NCI-H2107 (cell line): ENCODE measurements at places on chromosomes 13 and 19.

GRCh38 chr13:112145551-112146360, 78.8 kb downstream of the SOX1 start:
- DNase-seq: no peak

DNA sequence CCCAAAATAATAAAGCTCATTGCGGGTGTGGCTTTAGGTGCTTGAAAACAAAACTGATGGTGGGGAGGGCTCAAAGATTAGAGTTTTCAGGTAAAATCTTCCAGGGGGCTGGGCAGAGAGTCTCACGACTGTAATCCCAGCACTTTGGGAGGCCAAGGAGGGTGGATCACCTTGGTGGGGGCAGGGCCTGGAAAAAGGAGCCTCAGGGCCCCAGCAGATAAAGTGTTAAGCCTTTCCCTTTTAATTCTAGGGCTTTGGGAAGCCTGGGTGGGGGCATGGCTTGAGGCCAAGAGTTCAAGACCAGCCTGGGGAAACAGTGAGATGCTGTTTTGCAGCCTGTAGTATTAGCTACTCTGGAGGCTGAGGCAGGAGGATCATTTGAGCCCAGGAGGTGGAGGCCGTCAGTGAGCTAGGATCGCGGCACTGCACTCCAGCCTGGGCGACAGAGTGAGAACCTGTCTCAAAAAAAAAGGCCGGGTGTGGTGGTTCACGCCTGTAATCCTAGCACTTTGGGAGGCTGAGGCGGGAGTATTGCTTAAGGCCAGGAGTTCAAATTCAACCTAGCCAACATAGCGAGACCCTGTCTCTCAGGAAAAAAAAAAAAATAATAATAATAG, 1.7 kb downstream of the IRGQ start:
- no peak for DNase-seq

- no peak for DNase-seq
Observed at GRCh38 chr13:31674051-31674450, 65.3 kb upstream of the RXFP2 start.

GRCh38 chr13:96089749-96090239, at the start of gene HS6ST3:
TSS of gene HS6ST3 (plus strand) at chr13:96090107.
- no peak for DNase-seq

DNA sequence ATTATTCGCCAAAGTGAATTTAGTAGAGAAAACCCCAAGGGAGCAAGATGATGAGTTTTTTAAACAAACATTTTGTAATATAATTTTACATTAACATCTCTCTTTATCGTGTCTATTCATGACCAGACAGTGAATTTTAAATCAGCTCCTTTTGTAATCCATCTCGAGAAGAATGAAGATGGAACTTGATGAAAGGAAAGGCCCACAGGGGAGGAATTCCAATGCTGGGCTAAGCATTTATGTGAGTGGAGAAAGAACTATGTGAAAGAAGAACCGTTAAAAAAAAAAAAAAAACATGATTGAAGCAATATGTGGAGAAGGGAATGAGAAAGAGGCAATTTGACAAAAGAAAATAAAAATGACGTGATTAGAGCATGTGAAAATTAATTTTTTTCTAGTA, 170.6 kb downstream of the KCTD12 start:
- DNase-seq: no peak

DNA sequence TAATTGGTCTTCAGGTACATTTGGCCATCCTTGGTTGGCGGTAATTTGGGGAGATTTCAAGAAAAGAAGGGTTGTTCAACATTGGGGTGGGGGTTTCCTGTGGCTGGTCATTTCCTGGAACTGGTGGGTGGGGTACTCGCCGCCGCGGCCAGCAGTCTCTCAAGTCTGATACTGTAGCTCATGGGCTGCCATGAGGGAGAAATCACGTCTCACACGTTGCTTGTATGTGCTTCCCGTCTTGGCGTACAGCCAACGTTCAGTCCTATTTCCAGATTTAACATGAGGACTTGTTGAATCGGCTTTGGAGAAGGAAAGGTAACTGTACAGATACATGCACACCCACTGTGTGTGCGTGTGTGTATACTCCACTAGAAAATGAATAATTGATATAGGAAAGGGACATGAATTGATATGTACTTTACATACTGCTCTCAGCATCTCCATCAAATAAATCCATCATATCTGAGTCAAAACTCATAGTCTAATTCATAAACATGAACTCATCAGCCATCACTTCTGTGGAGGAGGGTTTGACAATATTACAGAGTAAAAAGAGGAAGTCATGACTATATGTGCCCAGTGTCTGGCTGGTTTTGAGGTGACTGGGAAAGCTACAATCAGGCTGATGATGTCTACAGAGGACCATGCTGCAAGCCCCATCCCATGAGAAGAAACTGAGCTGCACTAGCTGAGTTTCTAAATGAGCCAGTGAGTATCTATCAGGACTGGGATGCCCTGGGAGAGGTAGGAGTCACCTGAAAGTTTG, 418.1 kb downstream of the TSHZ3 start:
- DNase-seq: no peak

- no peak for DNase-seq
Observed at GRCh38 chr13:59356607-59357006, 807.1 kb downstream of the DIAPH3 start.

GRCh38 chr19:46616631-46617322, 8.1 kb downstream of the PTGIR start:
- no peak for DNase-seq

DNA sequence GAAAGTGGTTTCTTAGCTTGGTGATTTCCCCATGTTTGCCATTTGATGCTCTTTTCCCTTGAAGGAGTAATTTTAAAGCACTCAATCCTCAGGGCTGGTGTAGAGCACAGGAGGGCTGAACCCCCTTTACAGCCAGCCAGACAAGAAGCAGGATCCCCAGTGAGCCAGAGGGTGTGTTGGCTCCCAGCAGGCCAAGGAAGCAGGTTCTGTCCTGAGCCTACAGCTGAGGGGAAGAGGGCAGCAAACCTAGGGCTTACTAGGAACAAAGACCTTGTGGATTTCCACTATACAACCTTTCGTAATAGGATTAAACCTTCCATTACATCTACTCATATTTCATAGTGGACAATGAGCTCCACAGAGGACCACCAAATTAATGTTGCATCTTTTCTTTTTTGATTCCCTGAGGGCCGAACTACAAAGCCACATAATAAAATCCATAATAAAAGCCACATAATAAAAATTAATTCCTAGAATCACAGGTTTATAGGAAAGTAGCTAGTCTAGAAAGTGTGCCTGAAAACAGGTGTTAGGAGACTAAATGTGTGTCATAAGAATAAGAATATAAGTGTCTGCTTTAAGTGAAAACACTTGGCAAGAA, 300.2 kb downstream of the DCLK1 start:
- DNase-seq: no peak

DNA sequence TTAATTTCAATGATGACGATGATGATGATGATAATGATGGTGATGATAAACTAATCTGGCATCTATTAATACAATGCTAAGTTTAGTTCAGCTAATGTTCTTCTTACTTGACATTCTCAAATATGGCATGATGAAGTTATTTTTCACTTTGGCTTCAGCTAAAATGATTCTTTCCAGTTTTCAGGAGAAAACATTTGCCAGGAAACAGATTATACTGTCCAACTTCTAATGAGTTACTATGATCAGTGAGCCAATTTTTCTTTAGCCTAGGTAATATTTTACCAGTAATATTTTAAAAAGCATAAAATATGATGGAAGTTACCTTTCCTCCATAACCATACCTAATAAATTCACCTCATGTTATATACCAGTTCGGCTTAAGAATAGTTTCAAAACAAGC, 245.7 kb upstream of the CSNK1A1L start:
- DNase-seq: no peak

GRCh38 chr13:43196750-43197370, 173.5 kb downstream of the DNAJC15 start:
- DNase-seq: no peak

GRCh38 chr13:28817204-28817603, 2.9 kb upstream of the MTUS2 start:
- DNase-seq: no peak

- DNase-seq: no peak
Observed at GRCh38 chr13:26529441-26529840, 28.0 kb upstream of the WASF3 start.

- no peak for DNase-seq
Observed at GRCh38 chr19:38392707-38393308, 4.3 kb downstream of the SPRED3 start.

DNA sequence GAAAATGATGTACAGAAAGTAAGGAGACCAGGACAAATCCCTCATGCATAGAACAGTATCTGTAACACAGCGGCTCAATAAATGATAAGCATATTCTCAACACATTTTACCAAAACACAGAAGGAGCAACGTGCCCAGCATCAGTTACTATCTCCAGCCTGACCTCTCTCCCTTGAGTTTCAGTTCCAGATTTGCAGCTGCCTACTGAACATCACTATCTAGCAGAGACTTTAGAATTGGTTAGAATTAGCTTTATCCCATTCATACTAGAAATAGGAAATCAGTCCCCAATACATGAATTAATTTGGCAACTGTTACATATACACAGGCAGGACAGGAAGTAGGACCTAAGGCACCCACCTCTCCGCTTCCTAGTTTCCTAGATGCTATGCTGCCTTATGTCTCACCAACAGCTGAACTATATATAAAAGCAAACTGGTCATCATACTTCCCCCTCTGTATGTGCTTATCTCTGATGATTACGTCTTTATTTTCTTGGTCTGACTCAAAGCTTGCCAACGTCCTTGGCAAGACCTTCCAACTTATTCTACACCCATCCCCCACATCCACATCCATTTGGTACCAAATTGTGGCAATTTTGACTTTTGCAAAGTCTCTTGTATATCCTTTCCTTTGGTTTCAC, 61.1 kb downstream of the SACS start:
- no peak for DNase-seq

DNA sequence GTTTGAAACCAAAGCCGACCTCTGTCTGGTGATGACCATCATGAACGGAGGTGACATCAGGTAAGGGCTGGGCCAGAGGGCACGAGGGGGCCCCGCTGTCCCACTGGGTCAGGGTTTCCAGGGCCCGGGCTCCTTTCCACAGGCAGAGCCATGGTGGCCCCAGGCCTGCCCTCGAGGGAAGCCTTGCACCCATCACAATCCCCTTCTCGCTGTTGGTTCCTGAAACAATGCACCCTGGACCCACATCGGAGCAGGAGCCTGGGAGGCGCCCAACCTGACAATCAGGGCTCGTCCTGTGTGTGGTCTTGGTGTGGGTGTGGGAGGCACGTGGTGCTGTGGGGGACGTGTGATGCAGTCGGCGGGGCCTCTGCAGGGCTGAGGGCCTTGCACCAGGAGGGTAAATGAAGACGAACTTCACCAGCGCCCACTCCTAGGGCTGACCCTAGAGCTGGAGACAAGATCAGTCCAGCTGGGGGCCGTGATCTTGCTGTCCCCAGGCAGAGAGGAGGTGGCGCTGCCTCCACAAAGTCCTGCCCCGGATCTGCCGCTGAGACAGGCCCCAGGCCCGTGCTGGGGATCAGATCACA, 2.8 kb downstream of the GRK1 start:
- DNase-seq: no peak

- no peak for DNase-seq
Observed at GRCh38 chr13:59437544-59438301, 726.0 kb downstream of the DIAPH3 start.

- no peak for DNase-seq
Observed at GRCh38 chr13:51557438-51557837, 26.8 kb upstream of the WDFY2 start.

DNA sequence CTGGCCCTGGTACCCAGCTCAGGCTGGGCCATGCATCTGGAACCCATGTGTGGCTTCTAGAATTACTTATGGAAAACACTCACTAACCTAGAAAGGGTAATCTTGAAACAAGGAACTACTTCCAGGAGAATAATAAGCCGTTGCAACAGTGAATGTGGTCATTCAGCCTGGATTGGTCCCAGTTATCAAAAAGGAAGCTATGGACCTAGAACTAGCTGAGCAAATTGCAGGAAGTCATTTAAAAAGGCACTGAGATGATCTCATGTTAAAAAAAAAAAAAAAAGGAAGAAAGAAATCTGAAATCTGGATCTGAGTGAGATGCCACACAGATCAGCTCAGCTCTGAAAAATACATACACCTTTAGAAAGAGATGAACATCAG, 59.6 kb downstream of the DCT start:
- DNase-seq: no peak

DNA sequence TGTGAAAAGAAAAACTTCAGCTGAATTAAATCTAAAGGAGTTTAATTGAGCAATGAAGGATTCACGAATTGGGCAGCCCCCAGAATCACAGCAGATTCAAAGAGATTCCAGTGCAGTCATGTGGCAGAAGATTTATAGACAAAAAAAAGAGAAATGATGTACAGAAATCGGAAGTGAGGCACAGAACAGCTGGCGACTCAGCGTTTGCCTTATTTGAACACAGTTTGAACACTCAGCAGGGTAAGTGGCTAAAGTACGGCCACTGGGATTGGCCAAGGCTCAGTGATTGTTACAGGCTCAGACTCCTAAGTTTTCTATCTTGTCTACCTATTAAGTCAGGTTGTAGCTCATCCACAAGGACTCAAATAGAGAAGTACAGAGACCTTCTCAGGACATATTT, 11.6 kb upstream of the CFAP97D2 start:
- DNase-seq: no peak

DNA sequence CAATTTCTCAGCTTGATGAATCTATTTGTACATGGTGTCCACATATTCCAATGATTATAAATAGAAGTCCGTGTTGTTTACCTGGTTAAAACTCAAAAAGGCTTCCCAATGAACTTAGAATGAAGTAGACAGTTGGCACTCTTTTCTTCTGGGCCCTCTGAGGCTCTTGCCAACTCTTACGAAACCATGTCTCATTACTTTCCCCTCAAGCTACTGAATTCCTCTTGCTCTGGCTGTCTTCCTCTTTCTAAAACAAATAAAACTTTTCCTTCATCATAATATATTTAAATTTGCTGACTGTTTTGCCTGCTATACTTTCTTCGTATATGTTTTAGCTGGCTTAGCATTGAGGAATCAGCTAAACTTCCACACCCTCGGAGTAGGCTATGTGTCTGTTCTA, 139.7 kb downstream of the SLITRK6 start:
- DNase-seq: no peak

- DNase-seq: no peak
Observed at GRCh38 chr13:86882835-86883234, 788.3 kb upstream of the SLITRK5 start.

GRCh38 chr13:110418944-110419343, 111.9 kb downstream of the COL4A2 start:
- no peak for DNase-seq

- DNase-seq: no peak
Observed at GRCh38 chr13:26604784-26605545, 47.5 kb downstream of the WASF3 start.

DNA sequence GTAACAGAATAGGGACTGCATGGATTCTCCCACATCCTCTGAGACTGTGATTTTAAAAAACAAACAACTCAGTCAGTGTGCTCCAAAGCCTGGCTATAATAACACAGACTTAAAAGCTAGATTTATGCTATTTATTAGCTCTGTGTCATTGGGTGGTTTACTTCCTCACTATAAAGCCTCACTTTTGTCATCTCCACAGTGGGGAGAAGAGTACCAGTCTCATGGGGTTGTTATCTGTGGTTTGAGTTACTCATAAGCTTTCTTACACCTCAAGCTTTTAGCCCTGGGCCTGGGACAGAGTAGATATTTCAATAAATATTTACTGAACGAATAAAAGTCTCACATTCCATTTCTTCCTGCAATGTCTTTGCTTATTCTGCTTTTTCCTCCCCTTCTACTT, 5.3 kb downstream of the RNASEH2B start:
- DNase-seq: no peak
